ENCODE measurements at places on chromosomes 3 and 15. TPM values are rescaled to one million over a fixed set of nuclear protein-coding genes. Genes with fewer than 3 reads are reported as not detected.

GRCh38 chr15:70324001-70324974 is 226.6 kb upstream of the TLE3 start:
- no peak for DNase-seq

The PLA2G4D gene
- 0.07 TPM for polyA plus RNA-seq

DNA sequence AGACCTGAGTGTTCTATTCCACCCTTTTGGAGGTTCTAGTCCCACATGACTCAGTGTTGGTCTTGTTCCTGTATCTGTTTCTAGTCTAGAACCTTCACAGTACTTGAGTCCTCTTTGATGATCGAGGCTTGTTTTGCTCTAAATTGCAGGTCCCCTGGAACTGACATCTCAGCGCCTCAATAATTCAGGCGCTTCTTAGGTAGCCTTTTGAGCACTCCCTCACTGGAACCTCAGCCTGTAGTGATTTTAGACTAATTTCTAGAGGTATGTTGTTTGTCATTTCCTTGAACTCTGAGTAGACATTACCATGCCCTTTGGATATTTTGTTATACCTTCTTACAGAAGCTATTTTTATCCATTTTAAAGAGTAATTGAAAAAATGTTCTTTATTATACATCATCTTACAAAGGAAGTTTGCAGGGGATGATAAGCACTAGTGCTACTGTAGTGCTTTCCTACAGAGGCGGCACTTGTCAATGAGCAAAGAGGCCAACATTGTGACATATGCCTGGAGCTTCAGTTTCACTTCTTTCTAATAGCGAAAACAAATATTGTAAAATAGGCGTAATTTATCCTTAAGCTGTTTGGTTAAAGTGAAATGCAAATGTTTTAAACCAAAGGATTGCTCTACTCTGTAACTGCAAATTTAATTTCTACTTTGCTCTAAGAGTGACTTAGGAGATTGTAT is 75.7 kb downstream of the EFL1 start:
- no peak for DNase-seq

DNA sequence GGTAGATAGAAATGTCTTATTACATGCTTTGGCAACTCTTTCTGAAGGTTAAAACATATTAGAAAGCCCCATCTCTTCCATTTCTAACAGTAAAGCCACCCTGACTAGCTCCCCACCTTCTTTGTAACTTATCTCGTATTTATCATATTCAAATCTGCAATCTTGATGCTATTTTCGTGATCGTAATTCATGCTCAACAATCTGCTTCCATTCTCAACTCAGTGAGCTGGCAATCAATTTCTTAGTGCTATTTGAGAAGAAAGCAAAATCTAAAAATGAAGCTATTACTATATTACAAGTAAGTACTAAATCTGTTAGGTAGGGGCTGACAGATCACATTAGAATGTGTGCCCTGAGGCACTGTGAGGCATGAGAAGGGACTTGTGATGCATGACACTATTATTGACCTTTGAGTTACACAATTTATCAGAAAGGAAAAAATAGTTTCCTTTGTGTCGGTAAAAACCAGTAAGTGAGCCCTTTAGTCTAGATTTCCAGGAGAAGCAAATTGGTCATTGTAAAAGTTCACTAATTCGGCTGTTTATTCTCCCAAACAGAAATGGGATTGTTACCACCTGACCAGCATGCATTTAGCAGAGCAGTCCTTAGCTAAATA is 379.7 kb upstream of the CNTN6 start:
- no peak for DNase-seq

The C3orf62 gene
- polyA plus RNA-seq, result 11.8 TPM

DNA sequence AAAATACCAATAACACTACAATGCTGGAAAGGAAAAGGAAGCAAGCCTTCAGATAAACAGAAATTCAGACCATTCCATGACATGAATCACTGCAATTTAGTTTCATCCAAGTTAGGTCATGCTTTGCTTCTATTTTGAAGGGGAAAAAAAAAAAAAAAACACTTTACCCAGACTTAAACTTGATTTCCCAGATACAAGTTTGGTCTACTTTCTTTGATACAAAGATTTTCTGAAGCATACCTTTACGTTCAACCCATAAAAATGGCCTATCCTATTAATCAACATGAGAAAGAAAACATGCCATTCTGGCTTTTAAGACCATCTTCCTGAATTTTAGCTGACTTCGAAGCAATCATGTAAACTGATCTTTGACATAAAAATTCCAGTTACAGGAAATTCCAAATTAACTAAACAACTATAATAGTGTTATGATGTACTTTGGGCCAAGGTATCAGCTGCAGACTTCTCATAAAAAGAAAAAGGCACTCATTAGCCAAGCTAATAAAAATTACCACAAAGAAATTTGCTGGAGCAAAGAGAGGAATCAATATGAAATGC is 12.6 kb downstream of the OSBPL10 start:
- no peak for DNase-seq

The UBE2E2 gene
- polyA plus RNA-seq, result 63.8 TPM

- no peak for DNase-seq
These were observed 25.8 kb downstream of the DYNC1LI1 start for GRCh38 chr3:32544894-32545293.

The PLIN1 gene
- polyA plus RNA-seq, result 1.00 TPM

The SV2B gene
- polyA plus RNA-seq, result 0.75 TPM

- no peak for DNase-seq
These were observed 33.9 kb downstream of the RPN1 start for GRCh38 chr3:128616516-128617269.

DNA sequence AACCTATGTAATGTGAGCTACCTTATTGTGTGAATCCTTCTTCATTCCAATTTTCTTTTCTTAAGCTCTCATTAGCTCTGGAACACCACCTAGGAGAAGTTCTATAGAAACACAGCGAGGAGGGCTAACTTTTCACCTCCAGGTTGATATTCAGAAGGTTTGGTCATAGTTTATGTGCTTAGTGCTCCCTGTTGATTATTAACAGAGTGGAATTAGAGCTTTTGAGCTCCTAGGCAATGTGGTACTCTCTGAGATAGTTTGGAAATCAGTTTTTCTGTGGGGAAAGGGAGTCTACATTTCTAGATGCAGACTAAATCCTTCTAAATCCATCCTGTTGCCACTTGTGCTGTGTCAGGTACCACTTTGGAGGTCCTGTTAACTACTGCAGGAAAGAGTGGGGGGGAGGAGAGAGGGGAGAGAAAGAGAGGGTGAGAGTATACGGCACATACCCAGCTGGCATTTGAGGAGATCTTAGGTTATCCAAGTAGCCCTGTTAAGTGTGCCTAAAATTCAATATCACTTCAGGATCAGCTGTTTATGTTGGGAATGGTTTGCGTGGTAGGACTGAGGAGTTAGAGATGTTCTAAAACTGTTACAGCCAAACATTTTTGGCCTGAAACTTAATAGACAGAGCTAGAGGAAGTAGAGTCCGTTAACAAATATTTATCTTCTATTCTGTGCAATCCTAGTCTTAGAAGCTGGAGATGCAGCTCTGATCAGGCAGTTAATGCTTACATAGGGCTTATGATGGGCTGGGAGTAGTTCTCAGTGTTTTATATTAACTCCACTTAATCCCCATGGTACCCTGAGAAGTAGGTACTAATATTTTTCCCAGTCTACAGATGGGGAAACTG is 117.5 kb upstream of the PROK2 start:
- no peak for DNase-seq

GRCh38 chr15:30978328-30978727 is 13.1 kb downstream of the MTMR10 start:
- DNase-seq, result no peak

The EOMES gene
- 0.24 TPM for polyA plus RNA-seq

DNA sequence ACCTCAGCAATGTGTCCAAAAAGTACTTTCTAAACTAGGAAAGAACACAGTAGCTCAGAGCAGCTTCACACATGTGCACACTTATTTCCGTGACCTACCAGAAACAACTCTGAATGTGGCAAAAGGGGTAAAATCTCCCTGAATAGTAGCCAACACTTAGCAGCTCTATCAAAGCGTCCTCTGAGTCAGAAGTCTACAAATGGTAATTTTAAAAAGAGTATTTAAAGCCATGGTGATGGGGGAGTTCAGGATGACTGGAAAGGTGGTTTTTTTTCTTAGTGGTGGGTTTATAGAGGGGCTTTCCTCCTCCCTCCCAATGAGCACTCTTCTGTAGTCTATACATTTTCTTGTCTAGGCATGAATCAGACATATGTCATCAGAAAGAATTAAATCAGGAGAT is 223.8 kb upstream of the PRICKLE2 start:
- DNase-seq, result no peak

All from right renal pelvis (tissue), 4 donors.